ENCODE measurements at places on chromosomes 5 and 9. TPM values are rescaled to one million over a fixed set of nuclear protein-coding genes. Genes with fewer than 3 reads are reported as not detected.
A peak's percentile ranks its signal among the peaks of the same experiment; 100 is the strongest.

- H3K4me1 ChIP-seq = no peaks in the 10 kb centered on the region
- no peaks in the 10 kb centered on the region for H3K36me3 ChIP-seq
- no peak overlapping the region for H3K4me3 ChIP-seq
- H3K27me3 ChIP-seq = no peaks in the 10 kb centered on the region
- no peak for DNase-seq
These were observed 72.4 kb upstream of the LHFPL2 start for GRCh38 chr5:78720997-78721396.

The HRCT1 gene
- 65.0 TPM for total RNA-seq

The LCN1 gene
- not detected for total RNA-seq

DNA sequence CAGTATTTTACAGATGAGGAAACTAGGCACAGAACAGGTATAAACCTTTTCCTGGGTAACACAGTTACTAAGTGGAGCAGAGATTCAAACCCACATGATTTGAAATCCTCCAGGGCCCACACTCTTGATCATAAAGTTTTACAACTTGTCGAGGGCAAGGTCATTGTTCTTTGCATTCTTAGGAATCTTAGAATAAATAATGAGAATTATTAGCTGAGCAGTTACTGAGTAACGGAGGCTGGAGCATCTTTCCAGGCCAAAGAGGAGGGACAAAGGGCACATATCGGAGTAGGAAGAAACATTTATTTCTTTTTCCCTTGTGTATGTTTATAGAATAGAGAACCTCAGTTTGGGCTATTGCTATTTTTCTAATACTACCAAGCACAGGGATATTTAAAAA is 27.1 kb upstream of the F2R start:
- H3K4me3 ChIP-seq = no peak overlapping the region
- no peaks in the 10 kb centered on the region for H3K27me3 ChIP-seq

DNA sequence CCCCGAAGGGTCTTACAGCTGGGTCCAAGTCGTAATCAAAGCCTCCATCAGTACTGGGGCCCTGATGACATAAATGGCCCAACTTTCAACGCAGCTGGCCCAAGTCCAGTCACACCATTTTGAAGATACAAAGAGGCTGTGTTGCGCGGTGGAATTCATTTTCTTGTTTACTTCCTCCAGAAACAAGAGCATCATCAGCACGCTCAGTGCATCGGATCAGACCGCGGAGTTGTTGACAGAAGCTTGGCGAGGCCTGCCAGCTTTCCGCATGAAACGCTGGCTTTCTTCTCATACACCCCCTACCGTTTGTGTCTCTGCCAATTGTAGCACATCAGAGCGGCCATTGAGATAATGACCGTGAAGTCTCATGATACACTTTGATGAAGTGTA is 101.7 kb upstream of the SPATA31D4 start:
- no peaks in the 10 kb centered on the region for H3K27me3 ChIP-seq
- no peak for DNase-seq

DNA sequence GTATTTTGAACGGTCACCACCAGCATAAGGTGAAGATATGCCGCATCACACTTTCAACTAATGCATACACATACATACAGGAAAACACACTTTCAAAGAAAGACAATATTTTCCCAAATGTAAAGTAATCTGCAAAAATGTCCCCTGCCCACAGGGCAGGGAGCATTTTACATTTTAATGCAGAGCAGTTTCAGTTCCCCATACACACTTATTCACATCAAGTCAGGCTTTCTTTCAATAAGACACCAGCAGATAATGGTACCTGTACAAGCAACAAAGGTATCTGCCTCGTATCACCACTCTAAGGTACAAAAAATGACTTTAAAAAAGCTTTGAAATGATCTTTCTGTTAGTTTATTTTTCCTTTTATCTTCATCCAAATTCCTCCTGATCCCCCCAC is 247.1 kb upstream of the CCNG1 start:
- no peak for DNase-seq
- no peaks in the 10 kb centered on the region for H3K4me1 ChIP-seq
- H3K27ac ChIP-seq = no peak overlapping the region
- no peaks in the 10 kb centered on the region for H3K36me3 ChIP-seq
- no peaks in the 10 kb centered on the region for H3K27me3 ChIP-seq

The RIMOC1 gene
- total RNA-seq = 23.1 TPM

The SCAI gene
- 8.3 TPM for total RNA-seq

The PPP3R2 gene
- not detected for total RNA-seq

- no peak overlapping the region for H3K27ac ChIP-seq
- peaks cover 72% of the 10 kb centered on the region for H3K27me3 ChIP-seq
- H3K4me1 ChIP-seq = peaks cover 14% of the 10 kb centered on the region
- DNase-seq = no peak
- H3K36me3 ChIP-seq = no peaks in the 10 kb centered on the region
- no peak overlapping the region for H3K4me3 ChIP-seq
These were observed 8.4 kb upstream of the DMRT3 start for GRCh38 chr9:967903-968641.

The TAS2R1 gene
- not detected for total RNA-seq

DNA sequence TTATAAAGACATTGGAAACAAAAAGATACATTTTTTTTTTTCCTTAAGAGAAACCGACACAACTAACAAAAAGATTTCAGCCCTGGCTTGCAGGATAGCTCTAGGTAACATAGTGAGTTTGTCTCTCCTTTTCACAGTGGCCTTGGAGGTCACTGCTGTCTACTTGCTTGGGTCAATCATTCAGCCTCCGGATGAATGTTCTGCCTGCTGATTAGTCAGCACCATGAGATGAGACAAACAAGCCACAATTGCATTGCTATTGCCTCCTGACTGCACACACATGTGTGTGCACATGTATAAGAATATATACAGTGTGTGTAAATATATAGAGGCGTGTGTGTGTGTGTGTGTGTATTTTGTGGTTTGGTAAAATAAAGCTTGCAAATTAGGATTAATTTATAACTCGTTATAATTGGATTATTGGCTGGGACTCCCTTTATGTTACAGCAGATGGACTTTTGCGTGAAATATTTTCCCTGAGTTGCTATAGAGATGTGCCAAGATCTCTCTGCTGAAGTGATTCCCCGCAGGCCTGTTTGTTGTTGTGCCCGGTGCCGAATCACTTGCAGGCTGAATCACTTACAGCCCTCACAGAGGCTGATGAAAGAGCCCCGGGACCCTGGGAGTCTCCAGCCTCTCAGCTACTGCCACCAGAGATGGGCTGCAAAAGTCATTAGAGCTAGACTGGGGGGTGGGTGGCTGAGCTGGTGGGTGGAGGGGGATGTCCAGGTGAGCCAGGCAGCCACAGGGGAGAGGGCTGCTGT is 161.2 kb downstream of the FGF18 start:
- H3K27me3 ChIP-seq = no peaks in the 10 kb centered on the region
- H3K36me3 ChIP-seq = no peaks in the 10 kb centered on the region
- no peak for DNase-seq
- H3K4me3 ChIP-seq = no peak overlapping the region

The ZNF454 gene
- total RNA-seq = 1.4 TPM

- peaks cover 31% of the 10 kb centered on the region for H3K4me1 ChIP-seq
- peak; percentile 87 for DNase-seq
- H3K27me3 ChIP-seq = no peaks in the 10 kb centered on the region
- peak overlapping the region; percentile 84 for H3K27ac ChIP-seq
These were observed 1.3 kb downstream of the NOTCH1 start for GRCh38 chr9:136544548-136544963.

GRCh38 chr9:103837940-103838339 is 256.2 kb upstream of the SMC2 start:
- no peak overlapping the region for H3K27ac ChIP-seq
- no peaks in the 10 kb centered on the region for H3K4me1 ChIP-seq
- H3K4me3 ChIP-seq = no peak overlapping the region
- no peaks in the 10 kb centered on the region for H3K27me3 ChIP-seq
- no peak for DNase-seq
- H3K36me3 ChIP-seq = no peaks in the 10 kb centered on the region

DNA sequence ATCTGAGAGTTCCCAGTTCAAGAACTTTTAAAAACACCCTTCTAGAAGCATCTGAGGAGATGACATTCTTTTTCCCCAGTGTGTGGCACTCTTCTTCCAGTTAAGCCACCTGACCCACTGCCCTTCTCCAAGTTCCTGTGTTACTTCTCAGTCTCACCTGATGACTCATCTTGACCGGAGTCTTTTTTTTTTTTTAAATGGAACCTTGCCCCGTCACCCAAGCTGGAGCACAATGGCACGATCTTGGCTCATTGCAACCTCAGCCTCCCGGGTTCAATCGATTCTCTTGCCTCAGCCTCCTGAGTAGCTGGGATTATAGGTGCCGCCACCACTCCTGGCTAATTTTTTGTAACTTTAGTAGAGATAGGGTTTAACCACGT is 224.1 kb upstream of the DAB2 start:
- no peaks in the 10 kb centered on the region for H3K36me3 ChIP-seq
- H3K4me3 ChIP-seq = no peak overlapping the region
- no peaks in the 10 kb centered on the region for H3K4me1 ChIP-seq
- DNase-seq = peak; percentile 45

The PCDHA12 gene
- not detected for total RNA-seq

DNA sequence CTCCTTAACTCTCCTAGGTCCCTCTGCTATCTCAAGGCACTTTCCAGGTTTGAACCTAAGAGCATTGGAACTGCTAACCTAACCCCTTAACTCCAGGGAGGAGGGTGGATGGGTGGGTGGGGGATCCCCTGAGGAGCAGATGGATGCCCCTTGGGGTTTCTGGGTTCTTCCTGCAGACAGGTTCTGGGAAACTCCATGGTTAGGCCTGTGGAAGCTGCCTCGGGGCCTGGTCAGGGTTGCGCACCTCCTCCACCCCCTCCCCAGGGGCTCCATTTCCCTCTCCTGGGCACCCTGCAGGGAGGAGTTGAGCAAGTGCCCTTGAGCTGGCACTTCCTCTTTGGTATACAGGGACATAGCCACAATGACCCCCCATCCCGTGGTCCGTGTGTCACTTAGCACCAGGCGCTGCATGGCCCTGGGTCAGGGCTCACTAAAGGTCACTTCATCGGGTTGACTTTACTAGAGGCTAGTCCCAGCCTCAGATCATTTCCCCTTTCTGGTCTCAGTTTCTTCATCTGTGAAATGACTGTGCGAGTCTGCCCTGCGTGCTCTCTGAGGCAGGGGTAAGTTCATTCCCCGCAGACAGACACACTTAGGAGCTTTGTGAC is 16.0 kb downstream of the CXXC5 start:
- H3K4me3 ChIP-seq = no peak overlapping the region
- no peaks in the 10 kb centered on the region for H3K36me3 ChIP-seq
- H3K27ac ChIP-seq = no peak overlapping the region
- H3K27me3 ChIP-seq = no peaks in the 10 kb centered on the region

The NUTM2F gene
- not detected for total RNA-seq

- H3K4me3 ChIP-seq = no peak overlapping the region
- DNase-seq = no peak
These were observed 12.3 kb downstream of the CCNH start for GRCh38 chr5:87400305-87400899.

The SLC6A18 gene
- total RNA-seq = 0.27 TPM

The PHF24 gene
- not detected for total RNA-seq

- H3K4me1 ChIP-seq = no peaks in the 10 kb centered on the region
- H3K36me3 ChIP-seq = no peaks in the 10 kb centered on the region
- no peak overlapping the region for H3K4me3 ChIP-seq
- no peaks in the 10 kb centered on the region for H3K27me3 ChIP-seq
These were observed 44.2 kb downstream of the GDA start for GRCh38 chr9:72193478-72193881.

DNA sequence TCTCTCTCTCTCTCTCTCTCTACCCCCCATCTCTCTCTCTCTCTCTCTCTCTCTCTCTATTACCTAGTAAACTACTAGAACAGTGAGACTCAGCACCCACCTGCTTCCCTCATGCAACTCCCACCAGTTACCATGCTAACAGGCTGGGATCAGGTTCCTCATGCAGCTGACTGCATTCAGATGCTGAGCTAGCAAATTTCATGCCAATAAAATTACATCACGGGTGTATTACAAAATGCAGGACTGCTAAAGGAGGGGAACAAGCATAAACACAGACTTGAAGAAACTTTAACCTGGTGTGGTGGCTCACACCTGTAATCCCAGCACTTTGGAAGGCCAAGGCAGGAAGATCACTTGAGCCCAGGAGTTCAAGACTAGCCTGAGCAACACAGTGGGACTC is 76.0 kb downstream of the CEMIP2 start:
- no peaks in the 10 kb centered on the region for H3K27me3 ChIP-seq
- peaks cover 11% of the 10 kb centered on the region for H3K36me3 ChIP-seq
- no peak overlapping the region for H3K4me3 ChIP-seq
- H3K4me1 ChIP-seq = no peaks in the 10 kb centered on the region

- DNase-seq = no peak
- no peaks in the 10 kb centered on the region for H3K27me3 ChIP-seq
- no peak overlapping the region for H3K27ac ChIP-seq
- no peaks in the 10 kb centered on the region for H3K4me1 ChIP-seq
- H3K4me3 ChIP-seq = no peak overlapping the region
These were observed 168.6 kb upstream of the MVB12B start for GRCh38 chr9:126157826-126158587.

DNA sequence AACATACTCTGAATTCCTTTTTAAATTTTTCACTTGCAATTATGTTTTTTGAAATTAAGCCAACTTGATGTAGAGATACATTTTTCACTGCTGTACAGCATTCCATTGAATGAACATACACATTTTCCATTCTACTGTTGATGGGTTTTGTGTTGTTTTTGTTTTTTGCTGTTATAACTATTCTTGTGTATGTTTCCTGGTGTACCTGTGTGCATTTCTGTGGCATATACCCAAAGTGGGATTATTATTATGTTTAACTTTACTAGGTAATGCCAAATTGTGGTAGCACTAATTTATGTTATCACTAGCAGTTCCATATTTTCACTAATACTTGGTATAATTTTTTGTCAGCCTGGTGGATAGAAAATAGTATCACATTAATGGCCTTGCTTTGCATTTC is 2.7 kb downstream of the RFESD start:
- DNase-seq = no peak
- no peaks in the 10 kb centered on the region for H3K4me1 ChIP-seq
- no peaks in the 10 kb centered on the region for H3K27me3 ChIP-seq
- H3K4me3 ChIP-seq = no peak overlapping the region
- H3K36me3 ChIP-seq = no peaks in the 10 kb centered on the region
- no peak overlapping the region for H3K27ac ChIP-seq

The FRRS1L gene
- total RNA-seq = 0.12 TPM

The TLX3 gene
- not detected for total RNA-seq

DNA sequence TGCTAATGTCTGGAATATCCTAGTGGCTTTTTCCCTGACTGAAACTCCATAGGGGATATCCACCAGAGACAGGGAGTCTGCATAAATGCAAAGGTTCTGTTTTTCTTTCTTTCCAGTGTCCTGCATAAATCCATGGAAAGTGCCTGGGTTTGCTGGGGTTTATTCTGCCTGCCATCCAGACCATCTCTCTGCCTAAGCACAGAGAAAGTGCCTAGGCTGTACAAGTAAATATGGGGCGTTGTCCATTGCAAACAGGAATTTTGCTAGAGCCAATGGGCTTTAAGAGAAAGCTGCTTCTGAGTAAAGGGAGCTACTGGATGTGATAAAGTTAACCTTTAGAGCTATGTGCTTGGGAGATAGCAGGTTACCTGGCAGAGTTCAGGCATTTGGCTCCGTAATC is 407.5 kb downstream of the AGTPBP1 start:
- H3K36me3 ChIP-seq = no peaks in the 10 kb centered on the region
- no peak overlapping the region for H3K4me3 ChIP-seq
- no peak overlapping the region for H3K27ac ChIP-seq
- no peaks in the 10 kb centered on the region for H3K4me1 ChIP-seq
- DNase-seq = no peak
- no peaks in the 10 kb centered on the region for H3K27me3 ChIP-seq

The HEXB gene
- total RNA-seq = 173 TPM

The ZNF658 gene
- 3.2 TPM for total RNA-seq

All from colonic mucosa (tissue), 4 donors.